ENCODE measurements at places on chromosomes 13 and 19. TPM values are rescaled to one million over a fixed set of nuclear protein-coding genes. Genes with fewer than 3 reads are reported as not detected.

- no peaks in the 10 kb centered on the region for H3K36me3 ChIP-seq
- no peaks in the 10 kb centered on the region for H3K4me1 ChIP-seq
- H3K4me3 ChIP-seq = no peak overlapping the region
- no peak for DNase-seq
- H3K27me3 ChIP-seq = peaks cover 18% of the 10 kb centered on the region
These were observed 10.3 kb downstream of the CYP2B6 start for GRCh38 chr19:41001243-41001971.

GRCh38 chr19:11293433-11294389 is 2.2 kb upstream of the TSPAN16 start:
- no peaks in the 10 kb centered on the region for H3K36me3 ChIP-seq
- peaks cover 12% of the 10 kb centered on the region for H3K27me3 ChIP-seq
- H3K4me1 ChIP-seq = peaks cover 11% of the 10 kb centered on the region
- no peak overlapping the region for H3K27ac ChIP-seq
- H3K4me3 ChIP-seq = peak overlapping the region; percentile 58

DNA sequence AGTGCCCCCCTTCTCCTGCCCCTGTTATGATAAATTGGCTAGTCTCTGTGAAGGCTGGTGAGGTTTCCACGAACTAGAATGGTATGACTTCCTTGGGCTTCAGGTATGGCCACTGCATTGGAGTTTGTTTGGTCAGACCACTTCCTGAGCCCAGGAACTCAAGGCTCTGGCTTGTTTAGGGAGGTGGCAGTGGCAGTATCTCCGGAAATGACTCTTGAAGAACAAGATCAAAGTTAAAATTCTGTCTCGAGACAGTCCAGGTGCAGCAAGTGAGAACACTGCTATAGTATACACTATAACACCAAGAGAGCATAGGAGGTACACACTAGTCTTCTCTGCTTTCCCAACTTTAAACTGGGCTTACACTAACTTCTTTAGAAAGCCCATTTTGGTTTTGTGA is 309.1 kb downstream of the KLF12 start:
- DNase-seq = no peak
- H3K4me3 ChIP-seq = no peak overlapping the region
- H3K27ac ChIP-seq = peak overlapping the region; percentile 66
- H3K27me3 ChIP-seq = no peaks in the 10 kb centered on the region
- H3K4me1 ChIP-seq = peaks cover 33% of the 10 kb centered on the region
- no peaks in the 10 kb centered on the region for H3K36me3 ChIP-seq

Gene KLF12
- 16.0 TPM for total RNA-seq

- H3K4me1 ChIP-seq = no peaks in the 10 kb centered on the region
- H3K27ac ChIP-seq = no peak overlapping the region
- no peak overlapping the region for H3K4me3 ChIP-seq
These were observed 287.5 kb upstream of the HTR2A start for GRCh38 chr13:47184321-47184720.

DNA sequence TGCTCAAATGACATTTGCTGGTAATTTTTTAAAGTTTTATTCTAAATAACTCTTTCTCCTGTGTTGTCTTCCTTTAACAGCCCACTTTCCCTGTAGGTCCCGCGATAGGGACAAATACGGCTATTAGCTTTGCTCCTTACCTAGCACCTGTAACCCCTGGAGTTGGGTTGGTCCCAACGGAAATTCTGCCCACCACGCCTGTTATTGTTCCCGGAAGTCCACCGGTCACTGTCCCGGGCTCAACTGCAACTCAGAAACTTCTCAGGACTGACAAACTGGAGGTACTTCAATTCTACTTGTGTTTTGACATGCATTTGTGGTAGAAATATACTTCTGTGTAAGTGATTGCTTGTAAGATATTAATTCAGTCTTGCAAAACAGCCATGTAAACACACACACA is 91.0 kb upstream of the RAP2A start:
- H3K36me3 ChIP-seq = peaks cover 6% of the 10 kb centered on the region
- no peak overlapping the region for H3K4me3 ChIP-seq
- no peak for DNase-seq
- H3K27me3 ChIP-seq = no peaks in the 10 kb centered on the region
- H3K27ac ChIP-seq = no peak overlapping the region

Gene ZNF221
- 3.7 TPM for total RNA-seq

GRCh38 chr13:30978981-30979956 is 46.8 kb downstream of the TEX26 start:
- no peaks in the 10 kb centered on the region for H3K4me1 ChIP-seq
- DNase-seq = no peak
- H3K4me3 ChIP-seq = no peak overlapping the region
- peaks cover 42% of the 10 kb centered on the region for H3K27me3 ChIP-seq
- no peak overlapping the region for H3K27ac ChIP-seq

Gene CRX
- not detected for total RNA-seq

DNA sequence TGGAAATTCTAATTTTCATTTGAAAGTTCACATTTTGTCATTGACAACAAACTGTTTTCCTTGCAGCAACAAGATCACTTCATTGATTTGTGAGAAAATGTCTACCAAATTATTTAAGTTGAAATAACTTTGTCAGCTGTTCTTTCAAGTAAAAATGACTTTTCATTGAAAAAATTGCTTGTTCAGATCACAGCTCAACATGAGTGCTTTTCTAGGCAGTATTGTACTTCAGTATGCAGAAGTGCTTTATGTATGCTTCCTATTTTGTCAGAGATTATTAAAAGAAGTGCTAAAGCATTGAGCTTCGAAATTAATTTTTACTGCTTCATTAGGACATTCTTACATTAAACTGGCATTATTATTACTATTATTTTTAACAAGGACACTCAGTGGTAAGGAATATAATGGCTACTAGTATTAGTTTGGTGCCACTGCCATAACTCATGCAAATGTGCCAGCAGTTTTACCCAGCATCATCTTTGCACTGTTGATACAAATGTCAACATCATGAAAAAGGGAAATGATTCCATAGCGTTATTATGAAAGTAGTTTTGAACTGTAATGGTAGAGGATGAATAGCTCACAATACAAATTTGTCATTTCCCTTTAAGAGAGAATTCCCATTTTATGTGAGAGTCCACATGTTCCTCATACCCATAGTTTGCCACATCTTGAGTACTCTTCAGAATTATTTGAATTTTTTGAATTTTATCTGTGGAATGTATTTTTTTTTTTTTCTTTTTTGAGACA is 2.6 kb downstream of the BRCA2 start:
- H3K36me3 ChIP-seq = no peaks in the 10 kb centered on the region
- no peaks in the 10 kb centered on the region for H3K27me3 ChIP-seq

DNA sequence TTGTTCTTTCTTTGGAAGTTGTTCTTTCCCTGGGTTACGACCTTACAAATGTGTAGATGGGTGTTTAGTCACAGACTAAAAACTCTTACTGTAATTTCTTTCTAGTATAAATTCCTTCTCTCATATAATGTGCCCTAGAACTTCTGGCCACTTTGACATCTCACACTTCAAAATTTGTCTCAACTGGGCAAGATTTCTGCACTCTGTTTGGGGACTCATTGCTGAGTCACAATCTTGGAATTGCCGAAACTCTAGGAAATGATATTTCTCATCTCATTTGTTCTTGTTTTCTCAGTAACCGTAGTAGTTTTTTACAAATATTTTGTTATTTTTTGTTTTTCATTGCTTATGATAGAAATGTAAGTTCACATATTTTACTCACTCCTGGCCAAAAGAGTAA is 2523.2 kb upstream of the PCDH20 start:
- H3K27me3 ChIP-seq = no peaks in the 10 kb centered on the region
- no peaks in the 10 kb centered on the region for H3K4me1 ChIP-seq
- no peak overlapping the region for H3K27ac ChIP-seq
- no peak for DNase-seq
- H3K4me3 ChIP-seq = no peak overlapping the region
- H3K36me3 ChIP-seq = peaks cover 10% of the 10 kb centered on the region

Gene CGB8
- total RNA-seq = not detected

Gene PGLYRP1
- not detected for total RNA-seq
